HCT116 (cell line): ENCODE measurements at places on chromosomes 1 and 21. TPM values are rescaled to one million over a fixed set of nuclear protein-coding genes. Genes with fewer than 3 reads are reported as not detected.

The NTRK1 gene
- total RNA-seq, result 0.89 TPM

DNA sequence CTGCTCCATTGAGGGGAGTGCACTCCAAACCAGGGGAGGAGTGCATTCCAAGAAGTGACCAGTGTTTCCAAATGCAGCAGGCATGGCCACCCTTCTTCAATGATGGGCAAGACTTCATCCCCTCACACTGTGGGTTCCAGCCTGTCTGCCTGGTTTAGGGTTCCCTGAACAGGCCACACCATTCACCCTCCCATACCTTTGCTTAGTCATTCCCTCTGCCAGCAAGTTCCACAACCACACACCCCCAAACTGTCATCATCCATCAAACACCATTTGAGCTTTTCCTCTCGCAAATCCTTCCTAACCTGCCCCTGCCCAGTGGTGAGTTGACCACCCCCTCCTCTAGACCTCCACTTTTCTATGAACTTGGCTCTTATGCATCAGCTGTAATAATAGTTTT, 116.0 kb downstream of the PLPP3 start:
- no peak for DNase-seq

DNA sequence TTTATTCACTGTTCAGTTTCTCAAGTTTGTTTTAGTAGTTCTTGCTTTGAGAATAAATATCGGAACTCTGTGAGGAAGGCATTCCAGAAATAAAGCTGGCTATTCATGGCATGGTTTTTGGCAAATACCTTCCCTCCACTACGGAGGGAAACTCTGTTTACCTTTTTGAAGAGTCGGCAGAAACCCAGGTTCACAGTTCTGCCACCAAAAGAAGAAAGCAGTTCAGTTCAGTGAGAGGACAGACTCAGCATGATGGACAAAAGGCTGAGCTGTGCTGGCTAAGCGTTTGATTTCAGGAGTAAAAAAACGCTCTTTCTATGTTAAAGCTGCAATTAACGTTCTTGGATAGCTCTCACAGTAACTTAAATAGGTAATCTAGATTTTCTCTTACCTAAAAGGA, 42.4 kb downstream of the CNN3 start:
- no peak for DNase-seq

GRCh38 chr1:21574466-21575151, 65.4 kb downstream of the ALPL start:
- no peak for DNase-seq
